COR-L47 (cell line): ENCODE measurements at places on chromosomes 11 and 22.

DNA sequence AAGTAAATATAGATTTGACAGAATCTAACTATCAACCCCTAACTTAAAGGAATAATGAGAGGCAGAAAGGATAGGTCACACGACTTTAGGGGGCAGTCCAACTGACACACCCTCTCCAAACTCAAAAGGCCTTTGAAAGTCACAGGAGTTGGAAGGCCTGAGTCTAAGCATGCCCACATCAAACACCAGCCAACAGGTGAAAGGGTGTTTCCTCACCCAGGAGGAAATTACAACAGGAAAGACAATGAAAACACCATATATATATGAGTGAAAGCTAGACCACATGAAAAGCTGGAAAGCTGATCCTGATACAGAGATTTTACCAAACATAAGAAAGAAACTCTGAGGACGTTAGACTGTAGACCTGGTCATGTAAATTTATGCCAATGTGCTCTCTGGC is 10.5 kb upstream of the DEPDC7 start:
- DNase-seq: no peak

- DNase-seq: no peak
Observed at GRCh38 chr11:14513800-14514199, 6.4 kb downstream of the PSMA1 start.

- no peak for DNase-seq
Observed at GRCh38 chr11:11349870-11350337, 3.1 kb downstream of the CSNK2A3 start.

GRCh38 chr11:124198897-124199296 is 15.8 kb downstream of the OR10D3 start:
- no peak for DNase-seq

DNA sequence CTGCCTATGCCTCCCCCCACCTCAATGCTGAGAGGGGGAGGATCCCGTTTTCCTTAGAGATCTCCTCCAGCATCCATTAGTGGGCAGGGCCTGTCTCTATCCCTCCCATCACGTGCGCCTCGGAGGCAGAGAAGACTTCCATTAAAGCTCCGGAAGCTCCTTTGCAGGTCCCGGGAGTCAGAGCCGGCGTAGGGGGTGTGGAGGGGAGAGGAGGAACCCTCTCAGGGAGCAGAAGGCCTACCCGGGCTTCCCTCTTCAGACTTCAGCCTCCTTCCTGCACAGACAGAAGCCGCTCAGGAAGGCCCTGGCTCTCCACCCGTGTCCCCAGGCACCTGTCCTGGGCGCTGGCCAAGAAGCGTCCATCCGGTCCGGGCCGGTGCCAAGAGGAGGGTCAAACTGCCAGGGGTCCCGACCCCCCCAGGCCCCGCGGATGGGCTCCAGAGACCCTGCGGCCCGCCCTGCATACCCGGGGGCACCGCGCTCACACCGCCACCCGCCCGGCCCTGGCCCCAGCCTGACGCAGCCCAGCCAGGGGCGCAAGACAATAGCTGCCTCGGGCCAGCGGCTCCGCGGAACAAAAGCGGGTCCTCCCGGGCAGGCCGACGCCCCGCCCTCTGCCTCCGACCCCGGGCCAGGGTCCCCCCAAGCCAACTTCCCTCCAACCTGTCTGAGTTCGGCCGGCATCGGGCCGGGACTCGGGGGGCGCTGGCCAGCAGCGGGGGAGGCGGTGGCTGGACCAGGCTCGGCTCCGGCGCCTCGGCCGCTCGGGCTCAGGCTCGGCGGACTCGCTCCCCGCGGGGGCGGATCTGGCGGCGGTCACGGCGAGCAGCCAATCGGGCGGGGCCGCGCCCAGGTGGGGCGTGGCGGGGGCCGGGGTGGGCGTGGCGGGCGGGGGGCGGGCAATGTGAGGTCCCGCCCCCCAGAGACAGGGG is 29.9 kb downstream of the ARVCF start:
- DNase-seq: peak; percentile 61

- DNase-seq: no peak
Observed at GRCh38 chr22:40468616-40469015, 98.2 kb downstream of the SGSM3 start.

GRCh38 chr11:119377112-119377901 is 4.2 kb downstream of the USP2 start:
- DNase-seq: no peak
